ENCODE measurements at places on chromosomes 4 and X. TPM values are rescaled to one million over a fixed set of nuclear protein-coding genes. Genes with fewer than 3 reads are reported as not detected.

MAGEB17 gene
- 0.22 TPM for polyA plus RNA-seq

TMEM150C gene
- polyA plus RNA-seq = 34.5 TPM

GLRB gene
- 16.5 TPM for polyA plus RNA-seq

ADAM29 gene
- 0.07 TPM for polyA plus RNA-seq
